ENCODE measurements at places on chromosomes 3 and 15.
A peak's percentile ranks its signal among the peaks of the same experiment; 100 is the strongest.

- no peak for DNase-seq
Measured at GRCh38 chr15:35522061-35522460, 23.9 kb downstream of the DPH6 start.

GRCh38 chr15:65578904-65579728 lies 31.8 kb downstream of the INTS14 start:
- DNase-seq: no peak

DNA sequence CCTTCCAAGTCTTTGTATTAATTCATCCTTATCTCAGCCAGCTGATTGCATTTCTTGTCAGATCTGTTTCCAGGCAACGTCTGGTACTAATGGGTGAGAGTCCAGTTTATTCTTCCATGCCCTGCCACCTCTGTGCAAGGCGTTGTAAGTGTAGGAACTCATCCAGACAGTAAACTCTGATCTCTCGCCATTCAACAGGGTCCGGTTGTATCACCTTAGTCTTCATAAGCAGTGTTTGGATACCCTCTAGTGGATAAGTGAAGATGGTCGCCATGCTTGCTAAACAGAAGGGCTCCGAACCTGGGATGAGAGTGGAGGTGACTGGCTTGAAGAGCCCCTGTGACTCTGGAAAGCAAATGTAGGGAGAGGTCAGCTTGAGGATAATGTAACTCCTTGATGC lies 51.6 kb upstream of the CMTM7 start:
- no peak for DNase-seq

DNA sequence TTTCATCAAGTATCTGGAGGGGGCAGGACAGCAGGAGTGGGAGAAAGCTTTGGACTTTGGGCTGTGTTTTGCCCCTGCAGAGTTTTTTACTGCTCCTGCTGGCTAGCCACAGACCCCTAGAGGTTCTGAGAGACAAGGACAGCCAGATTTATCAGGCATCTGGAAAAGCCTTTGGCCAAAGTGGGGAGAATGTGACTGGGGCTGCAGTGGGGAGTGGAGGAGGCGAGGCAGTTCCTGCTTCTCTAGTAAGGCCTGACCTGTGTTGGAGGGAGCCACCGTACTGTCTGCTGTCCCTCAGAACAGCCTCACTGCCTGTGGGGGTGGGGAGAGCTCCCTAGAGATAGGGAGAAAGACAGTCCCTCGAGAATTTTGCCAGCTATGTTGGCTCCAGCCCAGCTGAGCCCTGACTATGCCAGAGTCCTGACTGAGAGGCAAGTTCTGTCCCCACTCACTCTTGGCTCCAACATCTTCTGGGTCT lies 2.2 kb downstream of the ALPK3 start:
- DNase-seq: no peak

- no peak for DNase-seq
Measured at GRCh38 chr15:75456710-75457109, 5.2 kb upstream of the SIN3A start.

DNA sequence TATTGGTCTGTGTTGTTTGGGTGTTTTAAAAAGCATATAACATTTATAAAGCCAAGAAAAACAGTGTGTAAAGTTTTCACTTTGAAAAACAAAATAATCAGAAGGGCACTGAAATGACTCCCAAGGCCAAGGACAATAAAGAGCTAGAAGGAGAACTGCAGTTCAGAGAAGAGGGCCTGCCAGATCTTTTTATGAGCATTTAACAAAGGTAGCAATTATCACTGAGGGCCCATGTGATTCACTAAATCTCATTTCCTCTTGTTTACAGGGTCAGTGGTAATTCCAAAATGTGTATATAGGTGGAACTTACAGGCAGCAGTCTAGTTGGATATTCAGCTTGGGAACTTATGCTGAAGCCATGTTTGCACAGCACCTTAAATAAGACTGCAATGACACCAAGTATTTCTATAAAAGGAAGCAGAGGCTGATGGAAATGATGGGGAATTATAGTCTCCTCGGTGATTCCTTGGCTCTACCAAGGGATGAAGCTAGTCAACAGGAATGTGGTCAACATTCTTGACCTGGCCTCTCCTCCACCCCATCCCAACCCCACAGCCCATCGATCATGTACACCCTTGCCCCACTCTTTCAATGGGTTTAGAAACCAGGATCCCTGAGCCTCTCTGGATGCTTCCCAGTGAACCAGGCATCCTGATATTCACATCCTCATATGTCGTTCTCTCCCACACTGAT lies 54.4 kb upstream of the THUMPD3 start:
- no peak for DNase-seq

DNA sequence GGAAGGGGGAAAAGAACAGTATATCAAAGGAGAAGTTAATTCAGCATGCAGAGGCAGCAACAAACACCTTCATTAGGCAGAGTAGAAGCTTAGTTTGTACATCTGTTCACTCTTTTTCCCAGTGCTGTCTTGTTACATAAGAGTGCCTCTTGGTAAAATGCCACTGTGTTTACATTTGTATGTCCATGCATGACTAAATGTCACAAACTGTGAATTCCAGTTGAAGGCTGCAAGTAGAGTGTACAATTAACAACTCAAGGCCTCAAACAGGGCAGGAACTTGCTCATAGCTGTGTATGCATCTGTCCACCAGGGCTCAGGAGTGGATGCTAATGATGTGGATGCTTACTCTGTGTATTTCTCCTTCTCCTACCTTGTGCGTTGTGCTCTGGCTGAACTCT lies 214.2 kb upstream of the TPM1 start:
- no peak for DNase-seq

GRCh38 chr3:66198437-66199088 lies 22.2 kb upstream of the SLC25A26 start:
- no peak for DNase-seq

- no peak for DNase-seq
Measured at GRCh38 chr3:16332904-16333426, 68.0 kb downstream of the OXNAD1 start.

GRCh38 chr3:102002056-102002455 lies 152.7 kb downstream of the NFKBIZ start:
- DNase-seq: no peak

DNA sequence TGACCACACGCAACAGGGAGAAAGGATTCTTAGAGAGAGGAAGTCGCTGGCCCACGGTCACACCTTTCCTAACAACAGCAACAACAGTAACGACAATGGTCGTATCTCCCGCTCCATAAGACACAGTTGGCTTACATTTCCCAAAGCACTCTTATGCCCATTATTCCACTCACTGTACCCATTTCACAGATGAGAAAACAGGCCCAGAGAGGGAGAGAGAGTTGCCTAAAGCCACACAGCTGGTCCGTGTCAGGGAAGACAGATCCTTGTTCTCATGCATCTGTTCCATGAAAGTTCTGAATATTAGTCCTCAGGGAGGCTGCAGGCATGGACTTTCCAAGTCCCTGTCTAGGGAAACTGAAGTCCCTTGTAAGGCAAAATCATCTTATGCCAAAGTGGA lies 42.0 kb upstream of the ATP2B2 start:
- no peak for DNase-seq

GRCh38 chr15:85402195-85402881 lies 21.9 kb downstream of the AKAP13 start:
- no peak for DNase-seq

DNA sequence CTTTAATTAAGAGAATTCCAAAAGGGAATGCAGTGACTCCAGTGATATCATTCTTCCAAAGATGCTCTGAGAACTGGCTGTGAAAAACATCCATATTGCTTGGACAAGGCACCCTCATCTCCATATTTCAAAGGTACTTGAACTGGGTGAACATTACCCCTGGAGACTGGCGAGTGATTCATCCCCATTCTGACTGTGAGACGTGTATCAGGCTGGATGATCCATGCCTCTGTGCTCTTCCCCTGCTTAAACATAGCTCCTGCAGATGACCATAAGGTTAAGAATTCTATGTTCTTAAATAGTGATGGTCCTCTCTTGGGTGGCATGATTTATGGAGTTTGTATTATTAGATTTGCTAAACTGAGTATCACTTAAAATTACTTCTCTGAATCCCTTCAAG lies 137.8 kb downstream of the GABRB3 start:
- no peak for DNase-seq

DNA sequence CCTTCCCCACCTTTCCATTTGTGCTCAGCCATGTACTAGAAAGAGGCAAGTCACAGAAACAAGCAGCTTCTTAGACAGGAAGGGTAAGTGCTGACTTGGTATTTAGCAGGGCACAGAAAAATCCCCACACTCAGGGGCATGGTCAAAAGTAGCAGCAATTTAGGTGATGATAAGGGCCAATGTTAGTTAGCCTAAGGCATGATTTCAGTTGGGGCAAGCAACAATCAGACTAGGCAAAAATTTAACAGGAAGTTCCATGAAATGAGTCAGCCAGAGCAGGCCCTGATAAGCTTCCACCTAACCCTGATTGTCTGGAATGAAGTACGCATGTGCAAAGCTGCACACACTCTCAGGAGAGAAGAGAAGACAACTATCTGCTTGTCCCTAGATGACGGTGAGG lies 423.4 kb upstream of the UBE2E2 start:
- DNase-seq: no peak

GRCh38 chr15:55661428-55661827 lies 73.3 kb upstream of the PYGO1 start:
- no peak for DNase-seq

- no peak for DNase-seq
Measured at GRCh38 chr3:142947799-142948575, 15.5 kb downstream of the PAQR9 start.

GRCh38 chr15:89767411-89767915 lies 8.7 kb upstream of the MESP2 start:
- DNase-seq: no peak

DNA sequence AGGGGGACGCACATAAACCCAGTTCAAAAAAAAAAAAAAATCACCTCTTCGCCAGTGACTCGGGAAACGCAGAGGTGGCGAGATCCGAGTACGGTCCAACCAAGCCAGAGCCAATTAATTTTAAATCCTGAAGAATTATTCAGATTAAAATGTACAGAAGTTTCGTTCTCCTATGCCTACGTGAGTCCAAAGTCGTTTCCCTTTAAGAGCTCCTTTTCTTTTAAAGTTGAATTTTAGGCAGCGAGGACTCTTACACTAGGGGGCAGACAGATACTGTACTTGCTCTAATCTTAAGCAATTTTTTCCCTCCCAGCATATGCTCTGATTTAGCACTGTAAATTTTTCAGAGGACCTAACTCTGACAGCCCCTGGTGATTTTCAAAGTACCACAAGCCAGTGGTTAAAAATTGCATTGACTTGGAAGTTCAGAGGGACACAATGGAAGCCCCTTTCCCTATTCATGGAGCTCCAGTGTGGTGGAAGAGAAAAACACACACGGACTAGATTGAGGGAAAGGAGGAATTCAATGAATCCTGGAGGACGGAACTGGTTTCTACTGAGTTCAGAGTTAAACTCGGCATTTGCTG lies 3.3 kb upstream of the NR2F2 start:
- no peak for DNase-seq

DNA sequence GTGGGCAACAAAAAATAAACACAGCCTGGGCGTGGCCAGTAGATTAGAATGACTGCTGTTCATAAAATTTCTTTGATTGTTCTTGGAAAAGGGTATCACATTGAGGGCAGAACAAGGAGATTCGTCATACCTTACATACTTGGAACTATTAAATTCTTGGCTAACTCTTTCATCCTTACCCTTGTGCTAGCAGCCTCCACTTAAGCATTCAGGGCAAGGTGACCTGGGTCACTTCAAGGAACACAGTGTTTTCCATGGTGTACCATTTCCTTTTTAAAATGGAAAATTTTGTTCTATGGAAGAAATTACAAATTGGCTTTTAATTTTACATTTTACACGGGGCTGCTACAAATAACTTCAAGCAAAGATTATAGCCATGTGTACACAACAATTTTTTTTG lies 60.8 kb downstream of the MINDY4B start:
- DNase-seq: no peak

DNA sequence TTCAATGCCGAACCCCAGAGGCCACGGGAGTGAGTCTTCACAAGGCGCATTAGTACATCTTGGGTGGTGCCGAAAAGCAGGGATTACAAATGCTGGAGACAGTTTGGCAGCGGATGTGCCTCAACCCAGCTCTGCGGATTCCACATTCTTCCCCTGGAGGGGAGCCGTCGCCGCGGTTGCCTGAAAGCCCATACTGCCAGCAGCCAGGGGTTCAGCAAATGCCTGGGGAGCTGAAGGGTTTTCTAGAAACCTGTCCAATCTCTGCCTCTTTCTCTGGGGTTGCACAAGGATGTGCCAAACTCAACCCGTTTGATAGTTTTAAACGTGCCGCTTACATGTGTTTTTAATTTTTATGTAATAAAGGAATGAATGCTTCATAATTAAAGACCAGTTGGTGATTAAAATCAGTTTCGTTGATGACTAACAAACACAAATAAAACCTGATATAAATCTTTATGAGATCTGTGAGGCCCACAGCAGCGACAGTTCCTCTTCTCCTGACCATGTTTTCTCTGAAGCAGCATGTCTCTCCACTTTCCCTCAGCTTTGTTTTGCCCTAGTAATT lies 74.6 kb upstream of the LEKR1 start:
- DNase-seq: peak; percentile 9

GRCh38 chr3:72903004-72903403 lies 15.2 kb downstream of the GXYLT2 start:
- no peak for DNase-seq

DNA sequence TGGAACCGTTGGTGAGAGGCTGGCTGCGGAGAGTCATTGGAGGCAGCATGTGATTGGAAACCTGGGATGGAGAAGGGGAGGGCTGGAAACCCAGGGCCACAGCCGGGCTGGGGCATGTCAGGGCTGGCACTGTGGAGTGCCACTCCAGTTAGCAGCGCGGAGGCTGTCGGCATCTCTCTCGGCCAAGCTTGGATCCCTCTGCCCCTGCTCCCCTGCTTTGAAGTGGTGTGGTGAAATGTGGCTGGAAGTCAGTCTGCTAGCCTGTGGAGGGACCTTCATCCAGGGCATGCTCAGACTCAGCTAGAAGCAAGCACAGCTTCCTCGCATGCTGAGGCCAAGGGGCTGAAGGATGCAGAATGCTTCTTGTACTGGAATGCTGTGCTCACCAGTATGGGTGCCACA lies 13.5 kb downstream of the SLCO3A1 start:
- peak; percentile 25 for DNase-seq

GRCh38 chr15:39887832-39888231 lies 32.2 kb downstream of the GPR176 start:
- DNase-seq: peak; percentile 33

GRCh38 chr3:158733656-158734055 lies 1.4 kb upstream of the RARRES1 start:
- no peak for DNase-seq

GRCh38 chr3:197305854-197306253 lies 7.4 kb upstream of the DLG1 start:
- no peak for DNase-seq

DNA sequence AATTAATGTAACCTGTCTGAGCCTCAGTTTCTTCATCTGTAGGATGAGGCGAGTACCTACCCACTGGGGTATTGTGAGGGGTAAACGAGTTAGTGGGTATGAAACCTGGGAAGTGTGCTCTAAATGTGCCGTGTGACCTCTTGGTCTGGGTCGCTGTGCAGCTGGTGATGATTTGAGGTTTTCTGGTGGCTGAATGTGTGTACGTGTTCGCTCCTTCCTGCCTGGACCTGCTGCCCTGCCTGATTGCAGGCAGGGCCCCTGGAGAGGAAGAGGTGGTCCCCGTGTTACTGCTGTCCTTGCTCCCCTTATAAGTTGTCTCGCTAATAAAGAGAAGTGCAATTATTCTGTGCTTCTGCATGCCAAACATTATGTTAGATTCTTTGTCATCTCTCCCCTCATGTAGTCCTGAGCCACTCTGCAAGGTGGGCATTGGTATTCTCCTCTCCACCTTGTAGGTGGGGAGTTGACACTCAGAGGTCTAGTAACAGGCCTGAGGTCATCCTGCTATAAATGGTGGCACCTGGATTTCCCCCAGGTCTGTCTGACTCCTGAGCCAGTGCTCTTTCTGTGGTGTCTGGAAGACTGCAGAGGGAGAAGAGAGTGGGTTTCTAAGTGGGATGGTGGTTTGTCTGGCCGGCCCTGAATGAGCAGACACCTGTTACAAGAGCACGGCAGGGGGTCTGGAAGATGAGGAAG lies 15.7 kb downstream of the PDIA5 start:
- DNase-seq: no peak
